NCI-H1930 (cell line): ENCODE measurements at places on chromosomes 6 and 20.
A peak's percentile ranks its signal among the peaks of the same experiment; 100 is the strongest.

GRCh38 chr6:15508441-15508871 is 154.4 kb downstream of the DTNBP1 start:
- no peak for DNase-seq

GRCh38 chr6:153956808-153957207 is 82.2 kb upstream of the OPRM1 start:
- DNase-seq, result no peak

DNA sequence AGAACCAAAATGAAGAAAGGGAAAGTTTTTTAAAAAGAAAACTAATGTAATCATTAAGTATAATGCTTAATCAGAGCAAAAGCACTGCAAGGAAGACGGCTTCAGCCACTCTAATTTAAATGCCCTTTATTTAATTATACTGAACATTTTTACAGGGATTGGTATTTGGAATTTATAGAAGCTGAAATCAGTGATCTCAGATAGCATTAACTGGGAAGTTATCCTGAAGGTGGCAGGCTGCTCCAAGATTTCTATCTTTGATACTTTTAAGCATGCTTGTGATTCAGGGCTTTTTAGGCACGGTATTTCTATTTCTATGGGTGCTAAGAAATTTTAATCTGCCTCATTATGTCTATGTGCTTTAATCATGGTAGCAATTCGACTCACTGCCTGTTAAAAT is 1.3 kb upstream of the NDUFAF4 start:
- no peak for DNase-seq

- no peak for DNase-seq
These were observed 6.7 kb downstream of the STK4 start for GRCh38 chr20:44973053-44973452.

DNA sequence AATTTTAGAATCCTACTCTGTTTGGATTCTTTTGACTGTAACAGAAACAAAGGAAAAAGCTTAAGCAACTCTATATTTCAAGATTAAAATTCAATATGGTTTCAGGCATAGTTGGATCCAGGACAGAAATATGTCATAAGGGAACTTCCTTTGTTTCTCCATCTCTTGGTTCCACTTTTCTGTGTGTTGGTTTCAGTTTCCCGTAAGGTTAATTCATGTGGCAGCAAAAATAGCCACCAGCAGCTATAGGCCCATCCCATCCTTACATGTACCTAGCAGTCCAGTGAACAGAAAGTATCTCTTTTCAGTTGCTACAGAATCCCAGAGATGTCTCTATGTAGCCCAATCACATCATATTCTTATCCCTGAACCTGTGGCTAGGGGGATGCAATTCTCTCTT is 8.8 kb upstream of the FAM8A1 start:
- DNase-seq, result no peak

- no peak for DNase-seq
These were observed 19.2 kb upstream of the KCNG1 start for GRCh38 chr20:51042064-51042463.

DNA sequence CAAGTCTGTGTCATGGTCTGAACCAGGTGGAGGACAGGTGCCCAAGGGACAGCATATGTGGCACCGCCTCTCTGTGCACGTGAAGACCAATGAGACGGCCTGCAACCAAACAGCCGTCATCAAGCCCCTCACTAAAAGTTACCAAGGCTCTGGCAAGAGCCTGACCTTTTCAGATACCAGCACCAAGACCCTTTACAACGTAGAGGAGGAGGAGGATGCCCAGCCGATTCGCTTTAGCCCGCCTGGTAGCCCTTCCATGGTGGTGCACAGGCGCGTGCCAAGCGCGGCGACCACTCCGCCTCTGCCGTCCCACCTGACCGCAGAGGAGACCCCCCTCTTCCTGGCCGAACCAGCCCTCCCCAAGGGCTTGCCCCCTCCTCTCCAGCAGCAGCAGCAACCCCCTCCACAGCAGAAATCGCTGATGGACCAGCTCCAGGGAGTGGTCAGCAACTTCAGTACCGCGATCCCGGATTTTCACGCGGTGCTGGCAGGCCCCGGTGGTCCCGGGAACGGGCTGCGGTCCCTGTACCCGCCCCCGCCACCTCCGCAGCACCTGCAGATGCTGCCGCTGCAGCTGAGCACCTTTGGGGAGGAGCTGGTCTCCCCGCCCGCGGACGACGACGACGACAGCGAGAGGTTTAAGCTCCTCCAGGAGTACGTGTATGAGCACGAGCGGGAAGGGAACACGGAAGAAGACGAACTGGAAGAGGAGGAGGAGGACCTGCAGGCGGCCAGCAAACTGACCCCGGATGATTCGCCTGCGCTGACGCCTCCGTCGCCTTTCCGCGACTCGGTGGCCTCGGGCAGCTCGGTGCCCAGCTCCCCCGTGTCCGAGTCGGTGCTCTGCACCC is 109.5 kb upstream of the RAB32 start:
- DNase-seq, result no peak

DNA sequence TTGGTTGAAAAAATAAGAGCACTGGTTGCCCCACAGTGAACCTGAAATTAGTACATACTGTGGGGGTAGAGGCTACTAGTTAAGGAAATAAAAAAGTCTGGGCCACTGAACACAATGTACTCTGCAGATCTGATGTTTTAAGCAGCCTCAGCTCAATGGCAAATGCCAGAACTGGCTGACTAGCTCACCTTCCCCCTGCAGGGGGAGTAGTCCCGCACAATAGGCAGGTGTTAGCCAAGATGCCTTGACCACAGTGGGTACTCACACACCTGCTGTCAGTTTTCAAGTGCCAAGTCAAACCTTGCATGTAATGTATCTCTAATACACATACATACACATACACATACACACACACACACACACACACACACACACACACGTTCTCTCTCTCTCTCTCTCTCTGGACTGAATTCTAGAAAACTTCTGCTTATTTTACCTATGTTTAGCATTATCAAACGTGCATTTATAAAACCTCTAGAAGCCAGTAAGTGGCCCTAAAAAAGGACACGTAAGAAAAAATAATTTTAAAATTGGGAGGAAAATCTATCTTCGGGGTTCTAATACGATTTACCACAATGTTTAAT is 36.1 kb downstream of the GMDS start:
- DNase-seq, result peak; percentile 46

GRCh38 chr6:112626468-112627082 is 279.4 kb downstream of the RFPL4B start:
- DNase-seq, result no peak

DNA sequence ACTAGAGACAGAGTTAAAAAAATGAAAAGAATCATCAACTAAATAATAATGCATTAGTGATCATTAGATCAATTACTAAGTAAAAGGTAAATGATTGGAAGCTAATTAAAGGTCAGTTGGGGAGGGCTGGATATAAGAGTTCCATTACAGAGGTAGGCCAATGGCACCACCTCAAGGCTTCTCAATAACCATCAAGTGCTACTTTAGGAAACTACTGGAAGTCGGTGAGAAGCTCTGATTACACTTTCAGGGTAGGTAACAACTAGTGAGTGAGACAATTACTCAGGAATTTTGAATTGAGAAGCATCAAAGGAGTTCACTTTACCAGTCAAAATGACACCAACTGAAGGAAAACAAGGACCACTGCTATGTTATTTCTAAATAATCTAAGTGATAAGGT is 90.2 kb upstream of the HDAC2 start:
- DNase-seq, result no peak

GRCh38 chr6:135531954-135532490 is 34.5 kb upstream of the AHI1 start:
- DNase-seq, result no peak

- no peak for DNase-seq
These were observed 38.0 kb downstream of the EZR start for GRCh38 chr6:158780988-158781691.
